ENCODE measurements at places on chromosomes 6 and 20.

GRCh38 chr20:49323622-49324238 is 45.9 kb upstream of the ZNFX1 start:
- no peak for DNase-seq

- no peak for DNase-seq
These were observed 58.9 kb upstream of the TNFAIP3 start for GRCh38 chr6:137808191-137808590.

GRCh38 chr6:116106146-116106545 is 5.5 kb downstream of the NT5DC1 start:
- no peak for DNase-seq

DNA sequence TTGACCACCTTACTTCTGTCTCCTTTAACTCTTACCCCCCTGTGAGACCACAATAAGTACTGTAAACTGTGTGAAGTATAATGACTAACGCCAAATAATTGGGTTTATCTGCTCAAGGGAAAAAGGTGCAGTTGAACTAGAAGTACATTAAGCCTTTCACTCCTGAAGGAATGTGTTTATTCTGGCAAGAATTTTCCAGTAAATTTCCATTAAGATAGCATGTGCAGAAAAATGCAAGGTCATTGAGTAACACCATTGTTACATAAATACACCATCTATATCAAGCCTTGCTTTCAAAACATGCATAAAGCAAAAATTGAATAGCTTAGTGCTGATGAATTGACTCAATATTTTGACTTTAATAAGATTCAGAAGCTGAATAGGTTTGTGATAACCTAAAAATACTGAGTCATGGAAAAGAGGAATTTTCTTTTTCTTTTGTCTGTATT is 65.4 kb downstream of the ARHGAP18 start:
- DNase-seq = no peak

DNA sequence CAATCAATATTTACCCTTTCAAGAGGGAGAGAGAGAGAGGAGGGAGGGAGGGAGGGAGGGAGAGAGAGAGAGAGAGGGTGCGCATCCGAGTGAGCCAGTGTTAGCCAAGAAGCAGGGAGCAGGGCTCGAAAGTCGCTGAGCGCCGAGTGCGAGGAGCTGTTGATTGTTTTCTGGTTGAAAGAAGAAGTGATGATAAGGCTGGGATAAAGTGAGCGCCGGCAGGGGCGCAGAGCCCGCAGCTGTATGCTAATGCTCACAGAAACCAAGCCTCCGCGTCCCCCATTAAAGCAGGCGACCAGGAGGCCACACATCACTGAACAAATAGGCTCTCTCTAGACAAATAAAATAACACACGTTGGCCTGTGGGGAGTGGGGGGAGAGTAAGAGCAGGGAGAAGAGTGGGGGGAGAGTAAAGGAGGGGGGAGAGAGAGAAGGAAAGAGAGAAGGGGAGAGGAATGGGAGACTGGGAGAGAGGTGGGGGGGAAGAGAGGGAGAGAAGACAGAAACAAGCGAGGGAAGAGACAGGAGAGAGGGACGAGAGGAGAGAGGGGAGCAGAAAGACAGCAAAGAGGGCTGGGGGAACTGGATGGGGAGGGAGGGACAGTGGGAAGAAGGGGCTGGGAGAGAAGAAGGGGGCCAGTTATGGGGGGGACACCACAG is 5.0 kb upstream of the INSM1 start:
- no peak for DNase-seq

DNA sequence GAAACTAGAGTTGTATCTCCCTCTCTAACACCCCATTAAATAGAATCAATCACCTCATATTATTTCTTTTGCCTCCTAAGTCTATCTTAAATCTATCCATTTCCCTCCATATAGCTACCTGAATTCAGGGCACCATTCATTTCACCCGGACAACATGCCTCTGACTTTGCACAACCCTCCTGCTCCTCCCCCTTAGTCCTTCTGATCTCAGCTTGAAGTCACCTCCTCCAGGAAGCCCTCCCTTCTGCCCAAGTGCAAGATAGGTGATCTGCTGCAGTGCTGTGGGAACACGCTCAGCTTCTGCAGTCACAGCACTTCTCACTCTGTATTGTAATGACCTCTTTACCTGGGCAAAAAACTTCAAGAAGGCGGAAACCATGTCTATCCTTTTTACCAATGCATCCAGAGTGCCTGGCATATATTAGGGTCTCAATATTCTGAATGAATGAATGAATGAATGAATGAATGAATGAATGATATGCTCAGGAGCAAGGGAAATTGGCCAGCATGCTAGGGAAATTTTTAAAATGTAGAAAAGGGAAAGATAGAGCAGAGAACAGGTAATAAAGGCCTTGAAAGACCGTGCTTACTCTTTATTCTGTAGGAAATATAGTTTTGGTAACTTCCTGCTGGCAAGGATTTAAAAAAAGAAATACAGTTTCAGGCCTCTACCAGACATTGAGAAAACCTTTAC is 41.7 kb downstream of the MBOAT1 start:
- no peak for DNase-seq

DNA sequence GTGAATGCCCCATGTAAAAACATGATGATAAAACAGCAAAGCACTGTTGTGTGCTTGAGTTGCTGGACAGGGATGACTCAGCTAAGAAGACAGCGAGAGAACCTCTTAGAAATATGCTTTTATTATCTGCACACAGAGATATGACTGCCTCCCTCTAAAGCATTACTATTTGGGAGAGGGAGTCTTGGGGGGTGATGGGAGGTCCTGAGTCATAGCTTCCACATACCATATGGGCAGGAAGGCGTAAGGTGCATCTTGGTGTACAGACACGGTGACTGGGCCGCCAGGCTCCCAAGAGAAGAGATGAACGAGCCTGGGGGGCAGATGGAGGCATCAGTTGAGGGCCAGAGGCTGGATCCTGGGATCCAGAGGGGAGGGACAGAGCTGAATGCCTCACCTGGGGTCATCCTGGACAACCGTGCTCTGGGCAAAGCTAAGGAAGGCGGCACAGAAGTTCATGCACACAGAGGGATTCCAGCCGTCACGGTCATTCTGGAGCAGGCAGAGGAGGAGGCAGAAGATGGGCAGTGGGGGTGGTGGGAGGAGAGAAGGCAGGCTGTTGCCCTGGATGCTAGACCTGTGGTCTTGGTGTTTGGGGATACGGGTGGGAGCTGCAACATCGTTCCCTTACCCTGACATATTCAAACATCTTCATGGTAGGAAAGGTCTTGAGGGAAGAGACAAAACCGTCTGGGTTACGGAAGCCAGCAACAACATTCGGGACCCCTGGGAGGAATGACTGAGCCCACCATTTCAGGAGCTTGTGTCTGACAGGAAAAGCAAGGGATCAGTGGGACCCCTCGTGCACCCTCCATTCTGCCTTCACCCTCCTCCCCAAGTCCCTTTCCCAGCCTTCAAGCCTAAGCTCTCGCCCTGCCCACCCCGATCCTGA is 2.0 kb downstream of the DXO start:
- DNase-seq = no peak

- peak; percentile 87 for DNase-seq
These were observed 26.4 kb upstream of the PTGIS start for GRCh38 chr20:49594143-49594930.

GRCh38 chr6:26211963-26212362 is 124.7 kb downstream of the HFE start:
- DNase-seq = no peak

DNA sequence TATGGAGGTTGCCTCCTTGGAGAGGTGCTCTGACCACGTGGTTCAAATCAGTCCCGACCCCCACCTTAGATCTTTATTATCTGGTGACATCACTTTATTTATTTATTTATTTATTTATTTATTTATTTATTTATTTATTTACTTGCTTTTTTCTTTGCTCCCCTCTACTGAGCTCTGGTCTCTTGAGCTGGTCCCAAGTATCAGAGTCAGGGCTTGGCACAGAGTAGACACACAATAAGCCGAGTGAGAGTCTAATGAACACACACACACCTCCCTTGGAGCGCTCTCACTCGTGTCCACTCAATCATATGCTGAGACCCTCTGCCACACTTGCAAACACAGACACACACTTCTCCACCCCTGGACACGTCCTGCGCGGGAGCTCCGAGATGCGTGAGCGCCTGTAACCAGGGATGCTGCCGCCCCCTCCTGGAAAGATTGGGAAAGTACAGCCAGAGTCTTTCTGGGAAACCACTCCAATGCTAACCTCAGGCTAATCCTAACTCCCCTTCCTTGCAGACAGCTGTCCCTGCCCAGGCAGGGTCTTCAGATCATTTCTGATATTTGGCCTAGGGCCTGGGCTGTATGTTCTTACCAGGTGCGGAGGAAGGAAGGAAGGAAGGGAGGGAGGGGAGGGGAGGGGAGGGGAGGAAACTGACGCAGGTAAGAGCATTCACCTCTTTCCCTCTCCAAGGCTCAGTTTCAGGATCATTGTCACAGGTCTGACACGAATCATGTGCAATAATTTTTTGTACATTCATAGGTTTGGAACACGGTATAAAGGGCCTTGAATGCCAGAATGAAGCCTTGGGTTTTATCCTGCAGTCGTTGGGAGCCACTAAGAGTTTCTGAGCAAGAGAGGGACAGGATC is 70.9 kb downstream of the STK35 start:
- DNase-seq = peak; percentile 82

DNA sequence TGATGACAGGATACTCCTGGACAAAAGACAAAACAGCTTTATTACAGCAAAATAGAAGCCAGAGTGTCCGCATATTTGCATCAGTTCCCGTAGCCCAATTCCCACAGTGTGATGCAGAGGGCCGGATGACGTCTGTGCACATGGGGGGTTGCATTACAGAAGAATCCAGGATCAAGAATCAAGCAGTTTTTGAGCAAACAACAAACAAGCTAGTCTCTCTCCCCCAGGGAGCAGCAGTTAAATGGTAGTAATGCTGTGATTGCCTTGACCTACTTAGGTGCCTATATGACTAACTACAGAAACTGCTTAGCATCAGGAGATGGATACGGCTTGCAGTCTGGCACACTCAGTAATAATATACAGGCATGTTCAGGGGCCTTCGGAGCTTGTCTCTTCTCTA is 3.2 kb upstream of the SDHAF4 start:
- no peak for DNase-seq

Data from psoas muscle (tissue), 8 donors.